ENCODE measurements at places on chromosomes 11 and 22. TPM values are rescaled to one million over a fixed set of nuclear protein-coding genes. Genes with fewer than 3 reads are reported as not detected.

DGCR8 gene
- 36.6 TPM for total RNA-seq

- DNase-seq = no peak
Observed at GRCh38 chr11:86277741-86278140, 24.3 kb upstream of the HIKESHI start.

DNA sequence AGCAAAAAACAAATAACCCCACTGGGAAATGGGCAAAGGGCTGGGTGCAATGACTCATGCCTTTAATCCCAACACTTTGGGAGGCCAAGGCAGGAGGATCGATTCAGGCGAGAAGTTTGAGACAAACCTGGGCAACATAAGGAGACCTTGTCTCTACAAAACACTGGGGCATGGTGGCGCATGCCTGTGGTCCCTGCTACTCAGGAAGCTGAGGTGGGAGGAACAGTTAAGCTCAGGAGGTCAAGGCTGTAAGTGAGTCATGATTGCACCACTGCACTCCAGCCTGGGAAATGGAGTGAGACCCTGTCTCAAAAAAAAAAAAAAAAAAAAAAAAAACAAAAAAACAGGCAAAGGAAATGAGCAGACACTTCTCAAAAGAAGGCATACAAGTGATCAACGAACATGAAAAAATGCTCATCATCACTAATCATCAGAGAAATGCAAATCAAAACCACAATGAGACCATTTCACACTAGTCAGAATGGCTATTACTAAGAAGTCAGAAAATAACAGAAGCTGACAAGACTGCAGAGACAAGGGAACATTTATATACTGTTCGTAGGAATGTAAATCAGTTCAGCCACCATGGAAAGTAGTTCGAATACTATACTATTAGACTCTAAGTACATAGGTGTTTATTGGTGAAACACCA is 48.2 kb upstream of the SMCO4 start:
- DNase-seq = no peak

- DNase-seq = peak; percentile 39
Observed at GRCh38 chr11:89490981-89491690, at the start of gene NOX4. Gene NOX4 (minus strand): TSS chr11:89491375. CDS start chr11:89491246, 129 bp downstream.

DNA sequence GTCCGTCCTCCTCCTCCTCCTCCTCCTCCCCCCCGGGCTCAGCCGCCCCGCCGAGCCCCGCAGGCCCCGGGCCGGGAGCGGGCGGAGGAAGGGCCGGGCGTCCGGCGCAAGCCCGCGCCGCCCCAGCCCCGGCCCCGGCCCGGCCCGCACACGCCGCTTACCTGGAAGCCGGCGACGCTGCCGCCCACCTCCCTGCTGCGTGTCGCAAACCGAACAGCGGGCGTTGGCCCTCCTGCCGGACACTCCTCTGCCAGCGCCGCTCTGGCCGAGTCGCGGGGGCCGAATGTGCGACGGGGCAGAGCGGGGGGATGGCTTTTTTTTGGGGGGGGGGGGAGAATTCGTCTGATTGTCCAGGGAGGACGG is 1.1 kb downstream of the IGF2 start:
- DNase-seq = no peak

HTR3B gene
- not detected for total RNA-seq

- DNase-seq = no peak
Observed at GRCh38 chr22:38454353-38455075, 485 bp downstream of the KCNJ4 start.

DNA sequence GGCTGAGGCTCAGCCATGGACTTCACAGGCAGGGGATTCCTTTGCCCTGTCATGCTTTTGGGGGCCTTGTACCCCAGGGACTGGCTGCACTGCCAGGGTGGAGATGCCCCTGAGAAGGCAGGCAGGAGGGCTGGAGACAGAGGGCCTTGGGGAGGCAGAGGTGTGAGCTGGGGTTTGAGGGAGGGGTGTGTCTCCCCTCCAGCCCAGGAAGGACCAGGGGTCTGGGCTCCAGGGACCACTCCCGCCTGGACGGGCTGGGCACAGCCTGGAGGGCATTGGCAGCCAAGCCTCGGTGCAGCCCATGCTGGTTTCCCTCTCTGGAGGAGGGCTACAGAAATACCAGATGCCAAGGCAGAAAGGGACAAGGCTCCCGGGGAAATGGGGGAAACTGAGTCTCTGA is 19.5 kb downstream of the OTUB1 start:
- no peak for DNase-seq

CNGA4 gene
- total RNA-seq = 0.30 TPM

- DNase-seq = no peak
Observed at GRCh38 chr11:114182471-114183043, 113.6 kb upstream of the NNMT start.

- no peak for DNase-seq
Observed at GRCh38 chr11:47553406-47553743, 443 bp upstream of the CELF1 start.

GRCh38 chr11:18700375-18700774 is 1.8 kb downstream of the TMEM86A start:
- DNase-seq = no peak

- DNase-seq = no peak
Observed at GRCh38 chr11:47398011-47398410, 10.4 kb upstream of the SLC39A13 start.

- DNase-seq = no peak
Observed at GRCh38 chr11:34205326-34206035, 100.1 kb downstream of the NAT10 start.

PRDM10 gene
- total RNA-seq = 7.7 TPM

DNA sequence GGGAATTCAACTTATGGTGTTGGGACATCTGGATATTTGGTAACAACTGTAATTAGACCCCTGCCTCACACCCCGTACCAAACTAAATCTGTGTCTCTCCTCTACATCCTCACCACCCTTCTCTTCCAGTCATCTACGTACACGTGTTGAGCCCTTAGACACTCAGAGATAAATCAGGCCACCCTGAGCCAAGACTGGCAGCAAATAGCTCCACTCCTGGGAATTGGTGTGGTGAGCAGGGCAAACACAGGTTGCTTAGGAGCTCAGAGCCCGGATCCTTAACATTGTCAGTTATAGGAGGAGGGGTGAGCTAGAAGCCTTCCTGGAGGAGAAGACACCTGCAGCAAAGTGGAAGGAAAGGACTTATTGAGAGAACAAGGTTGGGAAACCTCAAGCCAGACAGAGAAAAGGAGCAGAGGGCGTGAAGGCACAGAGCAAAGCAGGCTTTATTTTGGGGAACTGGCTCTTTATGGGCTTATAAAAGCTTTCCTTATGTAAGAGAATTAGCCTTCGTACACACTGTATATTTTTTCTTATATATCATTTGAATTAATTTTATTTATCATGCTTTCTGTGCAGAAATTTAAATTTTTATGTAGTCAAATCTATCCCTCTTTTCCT is 36.9 kb upstream of the KLHL35 start:
- no peak for DNase-seq

- DNase-seq = no peak
Observed at GRCh38 chr11:76296731-76297542, 84.0 kb downstream of the THAP12 start.

OR2AG2 gene
- not detected for total RNA-seq

DNA sequence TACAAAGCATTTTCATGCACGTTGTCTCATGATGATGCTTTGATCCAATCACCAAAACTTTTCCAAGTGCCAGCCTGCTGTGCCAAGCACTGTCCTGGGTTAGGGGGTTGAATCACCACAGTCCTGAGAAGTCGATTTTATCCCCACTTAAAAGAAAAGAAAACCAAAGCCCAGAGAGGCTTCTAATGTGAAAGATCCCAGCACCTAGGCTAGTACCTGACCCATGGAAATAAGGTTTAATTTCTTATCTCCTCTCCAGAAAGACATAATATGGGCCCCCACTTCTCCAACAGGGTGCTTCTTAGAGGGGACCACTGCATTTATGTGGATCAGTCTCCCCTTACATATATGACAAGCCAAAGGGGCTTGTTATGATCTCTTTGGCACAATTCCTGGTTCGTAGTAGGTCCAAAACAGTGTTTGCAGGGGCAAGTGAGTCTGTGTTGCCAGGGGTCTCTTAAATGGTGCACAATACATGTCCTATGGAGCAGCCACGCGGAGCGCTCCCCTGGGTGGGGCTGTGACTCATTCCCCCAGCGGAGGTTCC is 1.9 kb upstream of the BCL9L start:
- DNase-seq = no peak

DNA sequence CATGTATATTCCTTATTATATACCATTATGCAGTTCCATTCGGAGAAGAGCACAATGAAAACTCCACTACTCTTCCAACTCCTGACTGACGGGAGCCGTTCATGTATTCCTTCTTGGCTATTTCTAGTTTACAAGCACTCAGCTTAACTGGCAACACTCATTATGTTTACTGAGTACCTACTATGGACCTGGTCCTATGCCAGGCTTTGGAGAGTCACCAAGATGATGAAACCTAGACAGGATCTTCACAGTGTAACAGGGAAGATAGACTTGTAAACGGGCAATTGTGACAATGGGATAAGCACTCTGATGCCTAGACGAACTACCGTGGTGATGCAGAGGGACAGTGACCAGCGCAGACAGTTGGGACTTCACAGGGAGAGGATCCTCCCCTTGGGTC is 22.3 kb upstream of the ST3GAL4 start:
- no peak for DNase-seq

RIMBP3C gene
- total RNA-seq = not detected

GRCh38 chr11:41786087-41786486 is 326.6 kb upstream of the LRRC4C start:
- DNase-seq = no peak

GRCh38 chr11:124930799-124931198 is 5.0 kb downstream of the HEPACAM start:
- no peak for DNase-seq

MLC1 gene
- 0.29 TPM for total RNA-seq

DNA sequence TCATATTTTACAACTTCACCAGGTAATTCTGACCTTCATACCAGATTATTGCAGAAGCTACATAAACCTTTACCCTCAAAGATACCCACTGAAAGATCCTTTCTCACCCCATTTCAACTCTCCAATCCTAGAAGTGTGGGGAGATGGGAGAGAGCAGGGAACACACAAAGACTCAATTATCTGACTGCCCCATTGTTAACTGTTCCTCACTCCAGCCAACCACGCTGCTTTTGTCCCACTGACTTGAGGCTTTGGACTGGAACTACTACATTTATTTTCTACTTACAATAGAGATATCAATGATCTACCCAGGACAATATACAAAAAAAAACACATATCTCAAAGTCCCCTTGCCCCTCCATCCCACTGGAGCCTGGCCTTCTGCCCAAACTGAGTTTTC is 44.7 kb upstream of the SLN start:
- DNase-seq = no peak

DNA sequence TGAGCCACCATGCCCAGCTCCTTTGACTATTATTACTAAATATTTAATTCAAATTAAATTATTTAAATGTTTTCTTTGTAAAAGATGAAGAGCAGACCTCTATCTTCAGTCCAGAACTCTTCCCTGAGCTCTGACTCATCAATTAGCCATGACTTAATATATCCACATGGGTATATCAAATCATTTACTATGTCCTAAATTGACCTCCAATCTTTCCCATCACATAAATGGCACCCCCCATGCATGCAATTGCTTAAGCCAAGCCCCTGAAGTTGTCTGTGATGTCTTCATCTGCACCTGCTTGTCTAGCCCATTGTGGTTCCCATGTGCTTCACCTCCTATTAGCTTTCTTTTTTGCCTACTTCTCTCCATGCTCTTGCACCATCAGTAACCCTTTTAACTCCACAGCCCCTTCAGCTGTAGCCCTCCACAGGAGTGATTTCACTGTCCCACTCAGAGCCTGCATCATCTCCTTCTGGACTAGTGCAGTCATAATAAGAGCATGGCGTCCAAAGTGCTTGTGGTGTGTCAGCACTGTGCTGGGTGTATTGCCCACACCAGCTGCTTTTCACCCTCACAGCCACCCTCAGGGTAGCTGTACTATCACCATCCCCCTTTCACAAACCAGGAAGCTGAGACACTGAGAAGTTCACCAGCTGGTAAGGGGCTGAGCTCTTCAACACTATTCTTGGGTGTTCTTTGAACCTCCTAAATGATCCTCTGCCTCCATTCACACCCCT is 11.8 kb upstream of the THY1 start:
- DNase-seq = no peak

DNA sequence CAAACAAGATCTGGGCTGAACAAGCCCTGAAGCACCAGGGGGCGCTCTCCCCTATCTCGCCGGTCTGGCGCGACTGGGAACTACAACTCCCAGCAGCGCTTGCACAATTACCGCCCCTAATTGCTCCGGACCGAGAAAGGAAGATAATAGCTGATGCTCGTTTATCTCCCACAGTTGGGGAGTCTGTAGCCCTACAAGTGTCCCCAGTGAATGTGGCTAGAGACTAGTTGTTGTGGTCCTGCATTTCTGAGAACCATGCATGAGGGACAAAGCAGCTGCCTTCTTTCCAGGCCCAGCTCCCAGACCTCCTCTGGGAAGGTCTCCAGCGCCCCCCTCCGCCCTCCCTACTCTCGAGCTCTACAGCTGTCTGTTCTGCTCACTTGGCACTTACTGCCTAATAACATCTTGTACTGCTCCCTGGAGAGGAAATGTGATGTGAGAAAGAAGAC is 34.4 kb downstream of the NRXN2 start:
- DNase-seq = peak; percentile 91

SAA2 gene
- total RNA-seq = not detected
